ENCODE measurements at places on chromosomes 12 and 14.
A peak's percentile ranks its signal among the peaks of the same experiment; 100 is the strongest.

DNA sequence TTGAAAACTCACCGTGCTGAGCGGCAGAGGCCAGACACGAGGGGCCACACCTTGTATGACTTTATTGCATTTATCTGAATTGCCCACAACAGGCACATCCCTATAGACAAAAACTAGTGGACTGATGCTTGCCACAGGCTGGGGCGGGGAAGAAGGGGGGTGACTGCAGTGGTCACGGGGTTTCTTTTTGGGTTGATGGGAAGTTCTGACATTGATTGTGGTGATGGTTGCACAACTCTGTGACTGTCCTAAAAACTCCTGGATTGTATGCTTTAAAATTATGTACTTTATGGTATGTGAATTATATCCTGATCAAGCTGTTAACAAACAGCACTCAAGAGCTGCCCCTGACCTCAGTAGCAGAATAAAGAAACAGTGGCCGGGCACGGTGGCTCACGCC lies 25.7 kb downstream of the DHX37 start:
- DNase-seq = no peak

GRCh38 chr12:63958876-63959580 lies 114.5 kb downstream of the SRGAP1 start:
- DNase-seq = no peak

DNA sequence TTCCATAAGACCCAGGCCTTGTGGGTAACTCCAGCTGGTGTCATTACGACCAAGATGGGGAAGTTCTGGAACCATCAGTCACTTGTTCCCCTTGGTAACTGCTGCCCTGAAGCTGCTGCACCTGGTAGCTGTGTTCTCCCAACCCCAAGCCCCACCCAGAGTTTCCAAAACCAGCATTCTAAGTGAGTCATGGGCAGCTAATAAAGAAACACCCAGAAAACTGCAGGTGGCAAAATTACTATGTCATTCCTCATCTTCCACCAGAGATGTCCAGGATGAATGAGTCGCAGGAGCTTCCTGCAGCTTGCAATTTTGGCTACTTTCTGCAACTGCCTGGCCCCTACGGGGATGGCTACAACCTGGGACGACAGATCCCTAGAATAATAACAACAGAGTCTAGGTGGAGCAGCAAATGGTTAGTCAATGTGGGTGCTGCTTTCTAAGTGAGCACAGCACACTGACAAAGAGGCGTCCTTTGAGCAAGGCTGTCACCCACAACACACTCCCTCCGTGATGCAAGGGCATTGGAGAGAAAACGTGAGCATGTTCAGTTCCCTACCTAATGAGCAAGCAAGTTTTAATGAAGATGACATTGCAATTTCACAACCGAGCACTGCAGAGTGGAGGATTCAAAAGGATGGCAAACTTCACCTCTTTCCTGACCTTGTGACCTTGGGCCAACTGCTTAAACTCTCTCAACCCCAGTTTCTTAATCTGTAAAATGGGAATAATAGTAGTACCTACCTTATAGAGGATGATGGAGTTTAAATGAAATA lies 301.4 kb upstream of the NOS1 start:
- DNase-seq = no peak

- no peak for DNase-seq
These were observed 17.8 kb downstream of the SPTB start for GRCh38 chr14:64861916-64862315.

DNA sequence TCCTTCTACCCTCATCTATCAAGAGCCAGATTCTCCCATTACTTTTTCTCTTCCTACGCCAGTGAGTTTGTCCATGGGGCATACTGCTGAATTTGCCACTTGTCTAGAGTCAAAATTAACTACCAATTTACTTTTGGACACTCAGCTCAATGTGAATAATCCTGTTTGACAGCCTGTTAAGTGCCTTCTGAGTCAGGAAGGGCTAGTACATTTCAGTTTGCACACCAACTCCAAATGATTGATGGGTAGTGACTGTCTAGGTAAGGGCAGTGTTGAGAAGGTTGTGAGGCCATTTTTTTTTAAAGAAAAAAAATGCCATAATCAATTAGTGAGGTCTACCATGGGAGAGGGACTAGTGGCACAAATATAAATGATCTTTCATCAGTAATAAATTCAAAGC lies 21.8 kb upstream of the TRIM9 start:
- DNase-seq = no peak

DNA sequence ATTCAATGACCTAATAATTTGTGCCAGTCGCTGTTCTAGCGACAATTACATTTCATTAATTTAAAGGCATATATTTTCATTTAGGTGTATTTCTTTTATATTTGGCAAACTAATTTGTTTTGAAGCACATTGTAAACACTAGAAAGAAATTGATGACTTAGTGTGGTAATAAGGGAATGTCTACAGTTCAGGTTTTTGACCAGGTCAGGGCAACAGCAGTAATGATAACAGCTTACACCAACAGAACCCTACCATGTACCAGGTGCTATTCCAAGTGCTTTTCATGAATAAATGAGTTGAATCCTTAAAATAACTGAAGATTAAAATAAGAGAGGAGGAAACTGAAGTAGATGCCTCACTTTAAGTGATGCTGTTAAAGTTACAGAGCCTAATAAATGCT lies 85.4 kb upstream of the SLC38A2 start:
- DNase-seq = no peak

- DNase-seq = no peak
These were observed 112.9 kb downstream of the DAAM1 start for GRCh38 chr14:59301354-59301753.

DNA sequence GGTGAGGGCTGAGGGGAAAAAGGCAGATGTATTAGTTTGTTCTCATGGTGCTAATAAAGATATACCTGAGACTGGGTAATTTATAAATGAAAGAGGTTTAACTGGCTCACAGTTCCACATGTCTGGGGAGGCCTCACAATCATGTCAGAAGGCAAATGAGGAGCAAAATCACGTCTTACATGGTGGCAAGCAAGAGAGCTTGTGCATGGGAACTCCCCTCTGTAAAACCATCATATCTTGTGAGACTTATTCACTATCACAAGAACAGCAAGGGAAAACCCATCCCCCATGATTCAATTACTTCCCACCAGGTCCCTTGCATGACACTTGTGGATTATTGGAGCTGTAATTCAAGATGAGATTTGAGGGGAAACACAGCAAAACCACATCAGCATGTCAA lies 1220.9 kb downstream of the GALC start:
- DNase-seq = no peak

DNA sequence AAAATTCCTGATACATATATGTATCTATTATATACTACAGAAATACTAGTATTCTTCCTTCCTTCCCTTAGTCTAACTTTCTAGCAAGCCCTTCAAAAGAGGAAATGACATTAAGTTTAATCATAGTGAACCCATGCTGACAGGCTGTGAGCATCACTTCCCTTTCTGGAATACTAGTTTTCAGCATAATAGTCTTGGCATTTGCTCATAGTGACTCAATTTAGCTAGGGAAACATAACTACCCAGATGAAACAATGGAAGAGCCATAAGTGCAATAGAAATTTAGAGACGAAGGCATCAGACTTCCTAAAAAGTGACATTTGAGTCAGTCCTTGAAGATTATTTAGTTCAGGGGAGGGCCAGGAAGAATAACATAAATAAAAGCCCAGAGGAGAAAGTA lies 184.5 kb upstream of the CRY1 start:
- DNase-seq = peak; percentile 61

GRCh38 chr12:52005903-52006703 lies 643 bp upstream of the TAMALIN start:
- DNase-seq = no peak

DNA sequence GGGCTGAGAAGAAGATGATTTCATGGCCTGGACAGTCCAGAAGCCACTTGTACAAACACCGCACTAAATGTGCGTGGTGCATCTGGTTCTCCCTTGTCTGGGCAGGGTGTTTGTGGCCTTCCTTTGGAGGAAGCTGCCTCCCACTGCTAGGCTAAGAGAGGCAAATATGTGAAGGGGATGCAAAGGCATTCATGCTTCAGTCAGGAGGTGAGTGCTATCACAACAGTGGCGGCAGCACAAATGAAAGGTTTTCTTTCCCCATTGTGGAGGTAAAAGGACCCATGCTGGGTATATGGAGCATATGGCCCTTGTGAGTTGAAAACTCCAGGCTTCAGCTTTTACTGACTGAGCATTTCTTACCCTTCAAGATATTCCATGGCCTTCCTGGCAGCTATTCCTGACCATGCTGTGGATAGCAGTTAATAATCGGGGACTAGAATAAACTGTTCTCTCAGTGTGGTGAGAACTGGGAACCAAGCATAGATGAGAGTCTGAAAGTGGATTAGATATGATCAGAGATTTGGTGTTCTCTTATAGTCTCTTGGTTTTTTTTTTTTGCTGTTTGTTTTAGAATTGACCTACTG lies 69.9 kb downstream of the MYRFL start:
- no peak for DNase-seq

DNA sequence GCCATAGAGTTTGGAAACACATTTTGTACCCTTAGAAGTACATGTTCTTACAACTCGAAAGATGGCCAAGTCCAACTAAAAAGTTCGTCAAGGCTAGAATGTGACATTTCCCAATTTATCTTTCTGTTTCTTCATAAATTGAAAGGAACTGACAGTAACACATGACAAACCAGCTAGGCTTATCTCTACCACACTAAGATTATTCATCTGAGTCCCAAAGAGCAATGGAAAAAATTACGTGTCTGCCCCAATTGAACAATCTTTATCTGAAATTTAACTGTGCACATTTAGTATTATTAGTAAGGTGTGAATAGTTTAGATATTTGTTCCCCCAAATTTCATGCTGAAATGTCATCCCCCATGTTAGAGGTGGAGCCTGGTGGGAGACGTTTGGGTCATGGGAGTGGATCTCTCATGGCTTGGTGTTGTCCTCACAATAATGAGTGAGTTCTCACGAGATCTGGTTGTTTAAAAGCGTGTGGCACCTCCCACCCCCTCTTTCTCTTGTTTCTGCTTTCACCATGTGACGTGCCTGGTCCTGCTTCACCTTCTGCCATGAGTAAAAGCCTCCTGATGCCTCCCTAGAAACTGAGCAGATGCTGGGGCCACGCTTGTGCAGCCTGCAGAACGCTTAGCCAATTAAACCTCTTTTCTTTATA lies 13.3 kb downstream of the CPM start:
- no peak for DNase-seq

DNA sequence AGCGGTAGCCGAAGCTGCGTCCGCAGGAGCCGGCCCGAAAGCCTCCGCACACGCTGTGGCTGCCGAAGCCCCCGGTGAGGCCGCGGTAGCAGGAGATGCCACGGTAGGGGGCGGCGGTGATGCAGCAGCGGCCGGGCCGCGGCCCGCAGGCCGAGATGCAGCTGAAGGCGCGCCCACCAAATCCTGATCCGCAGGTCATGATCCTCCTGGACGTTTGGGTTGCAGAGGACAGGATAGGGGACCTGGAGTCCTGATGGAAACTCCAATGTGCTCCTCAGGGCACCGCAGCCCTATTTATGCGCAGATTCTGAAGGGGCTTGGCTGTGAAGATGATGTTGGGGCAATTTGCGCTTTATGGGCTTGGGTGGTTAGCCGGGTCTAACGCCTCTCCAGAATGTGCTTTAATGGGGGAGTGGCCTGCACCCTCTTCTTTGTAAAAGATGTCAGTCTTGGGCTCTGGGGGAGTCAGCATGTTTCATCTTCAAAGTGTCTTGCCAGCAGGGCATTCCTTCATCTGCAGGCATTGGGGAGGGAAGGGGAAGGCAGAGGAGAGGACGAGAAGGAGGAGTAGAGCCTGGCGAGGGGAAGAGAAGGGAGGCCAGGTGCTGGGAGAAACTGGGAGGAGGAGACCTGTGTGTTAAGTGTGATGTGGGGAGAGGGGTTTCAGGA lies at the start of gene KRT81:
TSS of gene KRT81 (minus strand) at position 268 of the 669 bp plus-strand sequence. CDS start at position 199, 69 bp downstream.
- DNase-seq = no peak

DNA sequence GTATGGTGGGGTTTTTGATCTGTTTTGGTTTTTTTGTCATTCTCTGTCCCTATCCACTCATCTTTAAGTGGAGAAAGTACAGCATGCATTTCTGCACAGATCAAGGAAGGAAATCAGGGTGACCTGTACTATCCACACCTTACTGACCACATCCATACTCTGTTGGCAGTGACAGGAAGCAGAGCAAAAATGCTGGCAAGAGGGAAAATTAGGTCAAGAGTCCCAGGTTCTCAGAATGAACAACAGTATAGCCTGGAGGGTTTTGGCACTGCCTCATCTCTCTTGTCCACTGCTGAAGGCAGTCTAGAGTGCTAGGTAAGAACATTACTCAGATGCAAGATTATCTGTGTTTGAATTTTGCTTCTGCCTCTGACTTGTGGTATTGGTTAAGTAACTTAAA lies 70.7 kb downstream of the TAOK3 start:
- no peak for DNase-seq

- DNase-seq = no peak
These were observed 18.6 kb upstream of the GALNT8 start for GRCh38 chr12:4701395-4702190.

- DNase-seq = no peak
These were observed 84.4 kb downstream of the ARF6 start for GRCh38 chr14:49977126-49977841.

GRCh38 chr14:79841433-79841832 lies 369.9 kb downstream of the DIO2 start:
- no peak for DNase-seq

DNA sequence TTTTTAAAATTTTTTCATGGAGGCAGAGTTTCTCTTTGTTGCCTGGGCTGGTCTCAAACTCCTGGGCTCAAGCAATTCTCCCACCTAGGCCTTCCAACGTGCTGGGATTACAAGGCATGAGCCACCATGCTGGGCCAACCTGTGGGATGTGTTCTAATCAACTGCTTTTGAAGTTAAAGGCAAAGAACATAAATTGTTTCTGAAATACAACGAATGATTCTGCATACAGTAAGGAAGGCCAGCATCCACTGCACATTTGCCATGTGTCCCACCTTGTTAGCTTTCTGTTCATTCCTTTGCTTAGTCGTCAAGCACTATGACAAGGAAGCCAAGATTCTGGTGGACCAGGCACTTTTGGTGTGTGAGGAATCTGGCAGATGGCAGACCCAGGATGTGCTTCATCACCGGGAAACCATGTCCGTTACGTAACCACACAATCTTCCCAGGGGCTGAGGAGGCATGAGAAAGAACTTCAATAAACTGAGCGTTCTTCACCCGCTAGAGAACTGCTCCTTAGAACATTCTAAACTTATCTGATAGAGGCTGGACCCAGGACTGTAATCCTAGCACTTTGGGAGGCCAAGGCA lies 24.5 kb downstream of the MOK start:
- peak; percentile 98 for DNase-seq

Measured in brain microvascular endothelial cell (primary cell).